Activated CD8-positive, alpha-beta memory T cell treated with anti-CD3 and anti-CD28 coated beads for 1 hour (primary cell): ENCODE measurements at places on chromosomes 3 and 15.

DNA sequence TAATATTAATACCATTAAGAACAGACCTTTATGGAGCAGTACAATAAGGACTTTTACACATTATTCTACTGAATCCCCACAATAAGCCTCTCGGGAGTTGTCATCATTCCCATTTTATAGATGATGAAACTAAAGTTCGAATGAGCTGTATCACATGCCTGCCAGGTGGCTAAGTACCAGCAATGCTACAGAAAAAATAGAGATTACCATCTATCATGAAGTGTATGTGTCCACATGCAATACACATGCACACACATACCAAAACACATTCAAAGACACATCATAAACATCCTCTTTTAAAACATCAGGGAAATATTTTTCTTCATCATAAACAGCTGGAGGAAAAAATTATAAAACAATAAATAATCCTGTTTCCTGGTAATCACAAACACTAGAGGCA, 136.6 kb downstream of the SUCLG2 start:
- no peak for DNase-seq

GRCh38 chr3:75171630-75172230, 492.4 kb upstream of the FRG2C start:
- DNase-seq: no peak

DNA sequence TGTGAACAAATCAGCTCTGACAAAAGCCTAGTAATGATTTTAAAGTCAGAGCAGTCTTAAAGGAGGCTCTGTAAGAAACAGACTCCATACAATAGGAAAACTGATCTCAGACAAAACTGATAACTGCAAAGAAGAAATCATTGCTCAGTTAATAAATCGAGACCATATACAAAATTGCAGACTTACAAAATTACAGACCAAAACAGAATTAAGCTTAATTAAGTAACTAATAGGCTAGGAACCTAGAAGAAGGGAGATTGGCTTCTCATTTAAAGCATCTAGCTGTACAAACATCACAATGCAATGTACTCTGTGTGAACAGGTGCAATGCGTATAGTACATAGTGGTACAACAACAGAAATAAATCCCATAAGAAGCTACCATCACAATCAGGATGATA, 46.3 kb downstream of the ZBTB20 start:
- DNase-seq: no peak

GRCh38 chr15:51879555-51879954, 50.1 kb downstream of the TMOD3 start:
- DNase-seq: no peak

DNA sequence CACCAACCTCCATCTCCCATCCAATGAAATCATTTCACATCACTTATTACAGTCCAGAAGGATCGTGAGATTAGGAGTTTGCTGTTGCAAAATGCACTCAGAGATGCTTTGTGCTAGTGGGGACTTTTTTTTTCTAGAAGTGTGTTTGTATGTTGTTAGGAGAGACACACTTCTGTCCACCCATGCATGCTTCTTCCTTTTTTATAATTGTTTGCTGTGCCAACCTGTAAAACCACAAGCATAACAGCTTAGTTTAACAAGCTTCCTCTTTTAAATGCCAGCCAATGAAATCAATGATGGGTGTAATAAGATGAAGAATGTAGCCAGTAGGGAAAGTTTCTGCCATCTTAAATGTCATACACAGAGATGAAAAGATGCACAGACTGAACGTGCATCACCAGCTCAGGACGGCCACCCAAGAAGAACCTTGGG, 305.6 kb upstream of the STT3B start:
- DNase-seq: no peak

GRCh38 chr3:123813876-123814275, 70.3 kb downstream of the MYLK start:
- DNase-seq: no peak

- DNase-seq: no peak
Observed at GRCh38 chr3:72187131-72187530, 402.2 kb upstream of the PROK2 start.

DNA sequence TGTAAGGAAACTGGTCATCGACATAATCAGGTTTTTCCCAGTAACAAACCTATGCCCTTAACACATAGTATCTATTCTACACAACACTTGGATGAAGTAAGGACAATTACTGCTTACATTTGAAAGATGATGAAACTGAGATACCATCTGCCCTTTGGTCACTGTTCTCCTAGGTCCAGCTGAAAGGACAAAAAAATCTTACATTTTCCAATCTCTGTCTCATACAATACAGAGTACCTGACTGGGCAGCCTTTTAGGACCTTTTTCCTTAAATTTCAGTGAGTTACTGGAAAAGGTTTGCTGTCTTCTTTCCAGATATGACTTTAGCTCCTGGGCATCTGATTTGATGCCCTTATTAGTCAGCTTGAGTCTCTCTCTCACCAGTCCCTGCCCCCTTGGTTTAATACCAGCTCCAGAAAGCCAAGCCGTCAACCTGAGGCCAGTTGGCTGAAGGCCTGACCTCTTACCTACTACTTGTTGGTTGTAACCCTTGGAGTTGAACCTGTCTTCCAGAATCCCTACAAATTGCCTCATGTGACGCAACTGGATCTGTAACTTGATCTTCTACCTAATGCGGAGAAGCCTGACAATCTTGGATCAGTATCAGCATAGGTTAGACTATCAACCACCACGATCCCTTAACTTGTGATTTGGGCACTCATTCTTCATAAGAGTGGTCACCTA, 355.3 kb upstream of the ZNF385D start:
- DNase-seq: no peak
